T-cell (primary cell): ENCODE measurements at places on chromosomes 13 and 19.

DNA sequence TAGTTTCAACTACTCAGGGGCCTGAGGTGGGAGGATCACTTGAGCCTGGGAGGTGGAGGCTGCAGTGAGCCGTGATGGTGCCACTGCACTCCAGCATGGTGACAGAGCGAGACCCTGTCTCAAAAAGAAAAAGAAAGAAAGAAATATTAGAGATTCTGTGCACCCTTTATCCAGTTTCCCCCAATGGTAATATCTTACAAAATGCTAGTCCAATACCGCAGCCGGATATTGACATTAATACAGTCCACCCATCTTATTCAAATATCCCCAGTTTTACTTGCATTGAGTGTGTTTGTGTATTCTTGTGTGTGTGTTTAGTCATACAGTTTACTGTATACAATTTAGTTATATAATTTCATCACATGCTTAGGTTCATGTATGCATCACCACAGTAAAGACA lies 8.6 kb upstream of the IFNL4 start:
- no peak for DNase-seq

GRCh38 chr19:5138606-5139582 lies 170.0 kb downstream of the KDM4B start:
- DNase-seq: peak; percentile 63

DNA sequence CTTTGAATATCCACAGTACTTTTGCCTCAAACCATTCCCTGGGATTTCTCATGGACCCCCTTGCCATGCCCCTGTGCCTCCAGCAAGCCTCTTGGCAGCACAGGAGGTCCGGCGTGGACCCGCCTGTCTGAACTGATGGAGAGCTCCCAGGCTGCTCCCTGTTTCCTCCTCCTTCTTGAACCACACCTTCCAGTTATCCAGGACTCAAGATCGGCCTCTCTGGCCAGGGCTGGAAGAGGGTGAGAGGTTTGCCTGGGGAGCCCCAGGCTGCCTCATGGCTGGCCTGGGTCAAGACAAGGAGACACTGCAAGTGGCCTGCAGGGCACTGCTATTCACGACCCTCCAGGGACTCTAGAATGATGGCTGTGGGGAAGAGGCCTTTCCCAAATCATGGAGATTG lies 93.6 kb upstream of the WASF3 start:
- DNase-seq: no peak

DNA sequence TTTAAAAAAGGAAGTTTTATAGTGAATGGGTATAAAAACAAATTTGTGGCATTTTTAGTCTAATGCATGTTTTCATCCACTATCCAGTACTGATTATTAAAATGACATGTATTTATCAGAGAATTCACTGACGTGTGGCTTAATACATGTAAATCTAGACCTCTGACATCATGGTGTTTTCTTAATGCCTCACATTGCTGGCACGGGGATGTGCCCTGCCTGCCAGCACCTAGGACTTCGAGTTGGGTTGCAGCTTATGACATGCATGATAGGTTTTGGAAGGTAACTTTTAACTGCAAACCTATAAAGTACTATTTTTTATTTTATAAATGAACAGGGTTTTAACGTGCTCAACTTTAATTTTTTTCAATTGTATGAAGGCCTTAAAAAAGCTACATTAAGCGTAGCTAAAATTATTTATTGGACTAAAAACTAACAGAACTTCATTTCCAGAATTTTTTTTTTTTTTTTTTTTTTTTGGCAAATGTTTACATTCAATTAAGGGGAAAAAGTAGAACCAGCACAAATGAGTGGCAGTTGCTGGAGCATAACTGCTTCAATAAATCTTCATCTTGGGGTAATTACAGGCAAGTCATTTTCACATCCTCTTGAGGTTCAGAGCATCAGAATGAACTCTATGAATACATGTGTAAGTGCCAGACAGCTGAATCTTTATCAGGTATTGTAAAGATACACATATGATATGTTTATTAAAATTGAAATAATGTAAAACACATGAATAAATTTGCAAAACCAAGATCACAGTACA lies 16.3 kb downstream of the METTL21C start:
- no peak for DNase-seq

DNA sequence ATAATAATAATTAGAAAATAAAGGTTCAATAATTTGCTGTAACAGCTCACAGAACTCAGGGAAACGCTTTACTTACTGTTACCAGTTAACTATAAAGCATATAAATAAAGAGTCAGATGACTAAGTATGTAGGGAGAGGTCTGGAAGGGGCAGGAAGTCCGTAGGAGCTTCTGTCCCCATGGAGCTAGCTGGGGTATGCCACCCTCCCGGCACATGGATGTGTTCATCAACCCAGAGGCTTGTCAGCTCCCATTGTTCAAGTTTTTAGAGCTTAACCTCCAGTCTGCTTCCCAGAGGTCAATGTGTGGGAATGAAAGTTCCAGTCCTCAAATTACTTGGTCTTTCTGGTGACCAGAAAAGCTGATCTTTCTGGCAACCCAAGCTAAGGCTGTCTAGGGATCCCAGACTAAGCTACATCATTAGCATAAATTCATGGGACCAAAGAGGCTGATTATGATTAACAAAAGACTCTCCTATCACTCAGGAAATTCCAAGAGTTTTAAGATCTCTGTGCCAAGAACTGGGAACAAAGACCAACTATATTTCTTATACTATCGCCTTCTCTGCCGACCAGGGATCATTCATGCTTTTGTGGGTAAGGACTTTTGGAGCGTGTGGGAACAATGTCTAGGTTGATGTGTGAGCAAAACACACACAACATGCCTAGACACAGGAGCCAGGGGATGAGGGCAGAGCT lies 31.7 kb upstream of the ZNF507 start:
- DNase-seq: no peak

- no peak for DNase-seq
These were observed 535.8 kb upstream of the SGCG start for GRCh38 chr13:22644941-22645340.

DNA sequence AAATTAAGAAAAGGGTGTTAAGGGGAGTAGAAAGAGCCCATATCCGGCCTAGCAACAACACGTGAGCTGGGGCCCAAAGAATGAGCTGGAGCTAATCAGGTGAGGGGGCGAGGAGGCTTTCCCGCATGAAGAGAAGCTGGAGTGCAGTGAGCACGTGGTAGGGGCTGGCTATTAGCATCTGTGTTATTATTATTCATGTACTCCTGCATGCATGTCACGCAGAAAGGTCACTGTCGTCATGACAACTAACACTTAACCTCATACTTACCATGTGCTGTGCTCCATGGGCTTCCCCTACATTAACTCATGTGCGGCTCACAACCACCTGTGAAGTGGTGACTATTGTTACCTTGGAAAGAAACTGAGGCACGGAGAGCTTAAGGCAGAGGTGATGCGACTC lies 227.6 kb upstream of the UBL3 start:
- no peak for DNase-seq

- no peak for DNase-seq
These were observed 6.0 kb downstream of the PVR start for GRCh38 chr19:44649578-44650145.

DNA sequence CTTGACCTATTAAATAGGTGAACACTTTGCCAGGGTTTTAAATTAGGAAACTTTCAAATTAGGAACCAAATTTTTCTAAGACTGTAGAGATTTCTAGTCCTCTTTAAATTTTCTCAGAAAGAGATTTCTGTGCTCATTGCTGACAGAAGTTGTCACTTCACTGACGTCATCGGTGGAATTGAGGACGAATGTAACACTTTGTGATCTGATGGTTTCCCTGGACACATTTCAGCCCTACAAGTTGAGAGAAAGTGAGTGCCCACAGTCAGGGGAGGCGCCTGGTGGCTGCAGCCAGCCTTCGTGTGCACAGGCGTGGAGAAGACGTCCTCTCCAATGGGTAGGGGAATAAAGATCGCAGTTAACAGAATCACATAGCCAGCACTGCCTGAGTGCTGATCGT lies 396.5 kb upstream of the TSHZ3 start:
- DNase-seq: no peak

GRCh38 chr19:595326-596262 lies 5.9 kb downstream of the HCN2 start:
- DNase-seq: no peak

DNA sequence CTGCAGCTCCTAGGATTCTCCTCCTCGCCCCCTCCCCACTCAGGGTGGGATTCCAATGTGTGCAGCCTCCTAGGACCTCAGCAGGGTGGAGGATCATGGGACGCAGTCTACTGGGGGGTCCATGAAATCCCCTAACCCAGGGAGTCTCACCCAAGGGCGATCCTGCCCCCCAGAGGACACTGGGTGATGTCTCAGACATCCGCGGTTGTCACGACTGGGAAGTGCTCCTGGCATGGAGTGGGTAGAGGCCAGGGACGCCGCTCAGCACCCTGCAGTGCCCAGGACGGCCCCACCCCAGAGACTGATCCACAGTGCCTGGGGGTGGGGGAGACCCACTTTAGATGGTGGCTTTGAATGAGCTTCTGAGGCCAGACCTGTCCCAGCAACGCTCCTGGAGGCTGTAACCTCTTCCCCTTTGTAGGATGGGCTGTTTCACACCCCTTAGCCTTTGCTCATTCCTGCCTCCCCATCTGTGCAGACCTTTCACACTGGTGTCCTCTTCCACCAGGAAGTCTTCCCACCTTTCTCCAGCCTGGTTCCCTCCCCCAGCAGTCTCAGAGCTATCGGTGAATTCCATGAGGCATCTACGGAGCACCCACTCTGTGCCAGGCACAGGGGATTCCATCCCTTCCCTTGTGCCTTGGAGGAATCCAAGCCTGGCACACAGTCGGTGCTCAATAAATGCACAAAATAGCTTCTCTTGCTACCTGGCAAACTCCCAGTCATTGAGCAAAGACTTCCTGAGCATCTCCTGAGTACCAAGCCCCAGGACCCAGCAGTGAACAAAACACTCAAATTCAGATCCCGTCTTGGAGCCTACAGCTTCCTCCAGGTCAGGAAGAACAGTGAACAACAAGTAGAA lies 10.5 kb downstream of the SMIM24 start:
- DNase-seq: no peak

DNA sequence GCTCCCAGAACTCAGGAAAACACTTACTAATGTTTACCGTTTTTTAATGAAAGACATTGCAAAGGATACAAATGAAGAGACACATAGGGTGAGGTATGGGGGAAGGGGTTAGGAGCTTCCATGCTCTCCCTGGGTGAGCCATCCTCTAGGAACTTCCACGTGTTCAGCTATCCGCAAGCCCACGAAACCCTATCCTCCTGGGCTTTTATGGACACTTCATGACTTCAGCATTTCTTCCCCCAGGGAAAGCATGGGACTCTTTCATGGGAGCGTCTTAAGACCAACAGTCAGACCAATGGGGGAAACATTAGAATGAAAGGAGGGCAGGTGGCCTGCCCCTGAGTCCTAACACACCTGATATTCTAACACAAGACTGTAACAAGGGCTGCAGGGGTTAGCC lies 6.6 kb upstream of the ESD start:
- DNase-seq: no peak

DNA sequence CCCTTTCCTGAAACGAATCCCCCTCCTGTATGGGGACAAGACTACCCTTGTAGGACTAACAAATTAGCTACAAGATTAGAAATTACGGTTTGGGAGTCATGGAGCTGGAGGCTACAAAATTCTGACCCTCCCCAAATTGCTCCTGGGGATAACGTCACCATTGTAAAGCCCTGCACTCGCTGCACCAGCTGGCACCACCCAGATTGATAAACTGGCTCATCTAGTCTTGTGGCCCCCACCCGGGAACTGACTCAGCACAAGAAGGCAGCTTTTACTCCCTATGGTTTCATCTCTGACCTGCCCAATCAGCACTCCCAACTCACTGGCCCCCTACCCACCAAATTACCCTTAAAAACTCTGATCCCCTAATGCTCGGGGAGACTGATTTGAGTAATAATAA lies 150.6 kb upstream of the TSC22D1 start:
- DNase-seq: no peak

DNA sequence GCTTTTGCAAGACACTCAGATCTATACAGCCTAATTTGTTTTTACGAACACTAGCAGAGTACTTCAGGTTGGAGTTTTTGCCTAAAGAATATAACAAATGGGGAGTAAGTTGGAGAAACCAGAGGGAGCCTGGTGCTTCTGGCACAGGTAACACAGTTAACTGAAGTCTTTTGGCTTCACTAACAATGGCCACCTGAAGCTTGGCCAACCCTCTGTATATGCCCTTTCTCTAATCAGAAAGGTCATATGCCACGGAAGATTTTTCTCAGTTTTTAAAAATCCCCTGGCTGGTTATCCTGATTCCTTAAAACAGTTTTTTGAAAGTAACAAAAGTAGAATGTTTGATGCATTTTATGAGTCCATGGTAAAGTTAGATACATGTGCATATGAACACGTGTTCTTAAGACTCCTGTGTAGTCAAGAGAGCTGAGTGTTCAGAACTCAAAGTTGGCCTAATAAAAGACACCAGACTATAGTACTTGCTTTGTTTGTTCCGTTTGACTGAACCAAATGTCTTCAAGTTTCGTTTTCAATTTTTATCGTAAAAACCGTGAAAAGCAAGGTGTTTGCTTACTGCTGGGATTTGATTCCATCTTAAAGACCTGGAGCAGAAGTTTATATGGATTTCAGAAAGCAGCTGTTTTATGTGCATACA lies 137.5 kb downstream of the KCNRG start:
- no peak for DNase-seq

DNA sequence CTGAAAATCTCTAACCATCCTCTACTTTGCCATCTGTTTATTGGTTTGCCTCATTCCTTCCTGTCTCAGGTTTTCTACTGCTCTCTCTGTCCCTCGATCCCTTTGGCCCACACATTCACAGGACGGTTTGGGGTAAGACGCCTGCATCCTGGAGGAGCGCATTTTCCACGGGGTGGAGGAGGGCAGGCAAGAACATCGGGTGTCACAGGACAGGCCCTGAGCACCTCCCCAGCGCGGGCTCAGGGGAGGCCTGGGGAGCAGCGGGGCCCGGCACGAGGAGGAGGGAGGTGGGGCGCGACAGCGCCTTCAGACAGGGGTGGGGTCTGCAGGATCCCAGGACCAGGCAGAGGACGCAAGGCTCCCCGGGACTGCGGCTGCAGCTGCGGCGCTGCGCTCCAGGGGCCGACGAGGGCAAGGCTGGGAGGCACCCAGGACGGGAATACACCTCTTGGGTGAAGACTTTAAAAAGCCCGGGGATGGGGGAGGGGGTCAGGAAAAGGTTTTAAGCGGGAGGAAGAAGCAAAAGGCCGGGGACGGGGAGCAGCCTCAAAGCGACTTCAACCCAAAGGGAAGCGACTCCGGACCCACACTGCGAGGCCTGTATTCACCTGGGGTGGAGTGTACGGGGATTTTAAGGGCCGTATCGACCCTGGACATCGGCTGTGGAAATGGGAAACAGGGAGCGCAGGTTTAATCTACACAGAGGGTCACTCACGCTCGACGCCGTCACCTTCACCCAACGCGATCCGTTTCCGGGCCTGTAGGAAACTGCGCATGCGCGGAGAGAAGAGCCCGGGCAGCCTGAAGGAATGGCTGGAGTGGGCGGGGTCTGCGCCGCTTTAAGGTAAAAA lies at the start of gene ZNF415:
TSS of gene ZNF415 (minus strand) at position 770 of the 851 bp plus-strand sequence. CDS start 10,234 bp downstream, outside the sequence.
- no peak for DNase-seq

- DNase-seq: peak; percentile 11
These were observed 7.8 kb downstream of the LYL1 start for GRCh38 chr19:13094771-13095392.
